Smooth muscle cell of trachea (primary cell): ENCODE measurements at places on chromosomes 3 and 15. TPM values are rescaled to one million over a fixed set of nuclear protein-coding genes. Genes with fewer than 3 reads are reported as not detected.

GXYLT2 gene
- 26.0 and 32.4 TPM in 2 replicates for total RNA-seq

PLA2G4D gene
- not detected in 2 replicates for total RNA-seq

MAP6D1 gene
- total RNA-seq: 1.9 and 2.3 TPM in 2 replicates

XYLB gene
- total RNA-seq: 4.7 and 6.1 TPM in 2 replicates

NR1I2 gene
- total RNA-seq: not detected in 2 replicates

ANKRD63 gene
- not detected in 2 replicates for total RNA-seq

RHOA gene
- total RNA-seq: 565 and 822 TPM in 2 replicates

PTPN23 gene
- 23.4 and 33.7 TPM in 2 replicates for total RNA-seq

DCBLD2 gene
- 120 and 128 TPM in 2 replicates for total RNA-seq

BNC1 gene
- total RNA-seq: 6.1 and 7.9 TPM in 2 replicates

MORC1 gene
- total RNA-seq: not detected in 2 replicates

ZNF501 gene
- 6.3 and 7.6 TPM in 2 replicates for total RNA-seq

SLCO2A1 gene
- not detected in 2 replicates for total RNA-seq

MYO5C gene
- under 0.01 and 0.58 TPM in 2 replicates for total RNA-seq

BFSP2 gene
- not detected in 2 replicates for total RNA-seq

CCDC80 gene
- 386 and 910 TPM in 2 replicates for total RNA-seq

USP50 gene
- 0.29 TPM in 1 of 2 replicates, not detected in the other for total RNA-seq

NUP210 gene
- total RNA-seq: under 0.01 TPM in 2 replicates

TF gene
- total RNA-seq: 0.17 TPM in 1 of 2 replicates, not detected in the other

ANKRD34C gene
- not detected in 2 replicates for total RNA-seq

DHFR2 gene
- 7.0 and 7.6 TPM in 2 replicates for total RNA-seq

TRH gene
- not detected in 2 replicates for total RNA-seq

EXD1 gene
- total RNA-seq: under 0.01 TPM in 1 of 2 replicates, not detected in the other

C3orf85 gene
- not detected in 2 replicates for total RNA-seq

CKMT1A gene
- total RNA-seq: not detected in 2 replicates

TGM5 gene
- total RNA-seq: not detected in 2 replicates

CGNL1 gene
- 0.17 and 0.29 TPM in 2 replicates for total RNA-seq

ZPLD1 gene
- not detected in 2 replicates for total RNA-seq

CP gene
- 0.33 TPM in 1 of 2 replicates, not detected in the other for total RNA-seq
